Endothelial cell of umbilical vein (primary cell): ENCODE measurements at places on chromosomes 4 and X. TPM values are rescaled to one million over a fixed set of nuclear protein-coding genes. Genes with fewer than 3 reads are reported as not detected.

DOK7 gene
- not detected in 2 replicates for total RNA-seq

SLC10A6 gene
- not detected in 2 replicates for total RNA-seq

SLC2A9 gene
- total RNA-seq = 1.5 and 1.6 TPM in 2 replicates

HHIP gene
- 971 and 1,052 TPM in 2 replicates for total RNA-seq

ATG4A gene
- 27.7 and 28.7 TPM in 2 replicates for total RNA-seq

ZXDA gene
- total RNA-seq = 5.0 and 5.4 TPM in 2 replicates

UGT8 gene
- 0.11 and 0.14 TPM in 2 replicates for total RNA-seq

PPP1R2C gene
- total RNA-seq = not detected in 2 replicates

GLRA3 gene
- not detected in 2 replicates for total RNA-seq

IL2 gene
- not detected in 2 replicates for total RNA-seq

ASB9 gene
- 5.6 and 7.6 TPM in 2 replicates for total RNA-seq

ARHGEF6 gene
- total RNA-seq = 5.5 and 6.4 TPM in 2 replicates

STPG2 gene
- total RNA-seq = not detected in 2 replicates

CCDC110 gene
- 0.28 and 0.71 TPM in 2 replicates for total RNA-seq

SSX4 gene
- total RNA-seq = not detected in 2 replicates

TMPRSS11F gene
- total RNA-seq = not detected in 2 replicates

NALF2 gene
- total RNA-seq = not detected in 2 replicates

DNAJB14 gene
- 42.6 and 56.7 TPM in 2 replicates for total RNA-seq

AFP gene
- not detected in 2 replicates for total RNA-seq

RBMXL3 gene
- total RNA-seq = not detected in 2 replicates

NAP1L3 gene
- total RNA-seq = 0.22 and 0.25 TPM in 2 replicates

FOXR2 gene
- total RNA-seq = not detected in 2 replicates
